ENCODE measurements at places on chromosomes 5 and 9.

DNA sequence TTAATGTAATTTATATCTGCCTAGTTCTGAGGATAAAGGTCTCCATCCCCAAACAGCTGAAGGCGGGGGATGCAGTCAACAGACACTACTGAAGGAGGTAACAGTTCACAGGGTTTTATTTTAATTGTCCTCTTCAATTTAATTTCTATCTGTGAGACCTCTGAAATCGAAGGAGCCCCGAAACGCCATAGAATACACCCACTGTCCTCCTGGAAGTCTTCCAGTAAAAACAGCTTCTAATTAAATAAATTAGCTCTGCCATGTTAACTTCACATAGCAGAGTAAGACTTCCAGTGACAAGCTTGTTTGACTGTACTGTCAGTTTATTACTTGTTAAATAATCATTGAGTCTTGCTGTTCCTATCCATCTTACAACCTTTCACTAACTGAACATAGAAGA, 193.5 kb downstream of the SEC61B start:
- no peak for DNase-seq

- DNase-seq = no peak
Measured at GRCh38 chr9:134267305-134267880, 58.9 kb upstream of the RXRA start.

- no peak for DNase-seq
Measured at GRCh38 chr5:128019391-128019790, 64.2 kb upstream of the SLC12A2 start.

GRCh38 chr5:137921931-137922330, 32.7 kb downstream of the PKD2L2 start:
- DNase-seq = no peak

GRCh38 chr5:79602889-79603288, 9.4 kb upstream of the TENT2 start:
- DNase-seq = no peak

DNA sequence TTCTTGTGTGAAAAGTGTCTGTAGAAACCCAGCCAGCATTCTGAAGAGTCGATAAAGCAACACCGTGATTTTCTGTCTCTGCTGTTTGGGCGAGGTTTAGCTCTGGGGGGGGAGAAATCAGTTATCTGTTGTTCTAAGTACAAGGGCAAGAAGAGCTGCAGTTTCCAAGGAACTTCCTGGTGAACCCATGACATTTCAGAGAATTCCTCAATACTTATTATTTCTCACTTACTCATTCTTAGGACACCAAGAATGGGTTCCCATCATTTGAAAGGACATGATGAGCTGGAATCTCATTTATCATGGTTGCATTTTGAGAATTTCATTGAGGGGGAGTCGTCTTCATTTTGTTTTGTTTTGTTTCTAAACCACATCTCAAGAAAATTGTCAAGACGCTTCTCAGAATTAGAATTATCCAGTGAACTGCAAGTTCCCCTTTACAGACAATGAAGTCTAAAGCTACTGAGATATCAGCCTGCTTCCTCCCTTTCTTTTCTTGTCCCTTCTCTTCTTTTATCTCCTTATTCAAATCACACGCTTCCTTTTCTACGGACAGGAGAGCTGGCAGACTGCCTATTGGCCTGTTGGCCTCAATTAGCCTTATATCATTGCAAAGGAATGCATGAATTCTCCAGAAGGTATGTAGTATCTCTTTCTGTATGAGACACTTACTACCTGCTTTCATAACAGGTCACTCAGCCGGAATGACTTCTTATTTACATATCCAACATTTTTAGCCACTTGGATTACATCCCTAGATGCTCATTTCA, 53.7 kb downstream of the ZNF462 start:
- no peak for DNase-seq

- no peak for DNase-seq
Measured at GRCh38 chr9:70000469-70000868, 43.2 kb upstream of the MAMDC2 start.

GRCh38 chr9:16461137-16461840, 409.2 kb downstream of the BNC2 start:
- no peak for DNase-seq

- DNase-seq = no peak
Measured at GRCh38 chr5:158068964-158069363, 210.0 kb upstream of the CLINT1 start.

DNA sequence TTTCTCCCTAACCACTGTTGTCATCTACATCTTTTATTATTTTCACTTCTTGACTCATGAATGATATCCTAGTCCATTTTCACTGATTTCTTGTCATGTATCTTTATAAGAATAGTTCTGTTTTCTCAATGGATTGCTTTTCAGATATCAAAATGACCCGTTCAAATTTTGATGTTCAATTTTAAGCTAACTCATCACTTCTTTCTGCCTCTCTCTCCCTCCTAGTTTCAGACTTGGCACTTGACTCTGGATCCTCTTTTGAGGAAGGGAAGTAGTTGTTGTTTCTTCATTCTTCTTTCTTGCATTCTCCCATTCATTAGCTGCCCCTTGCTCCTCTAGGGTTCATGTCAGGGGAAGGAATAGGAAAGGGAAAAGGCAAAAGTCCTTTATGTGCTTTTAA, 23.7 kb downstream of the CSNK1G3 start:
- no peak for DNase-seq

GRCh38 chr9:33076046-33077004, at the start of gene SMU1:
Gene SMU1, minus strand, starts transcription at chr9:33076674. Its CDS starts 66 bp downstream, at chr9:33076608.
- peak; percentile 82 for DNase-seq

DNA sequence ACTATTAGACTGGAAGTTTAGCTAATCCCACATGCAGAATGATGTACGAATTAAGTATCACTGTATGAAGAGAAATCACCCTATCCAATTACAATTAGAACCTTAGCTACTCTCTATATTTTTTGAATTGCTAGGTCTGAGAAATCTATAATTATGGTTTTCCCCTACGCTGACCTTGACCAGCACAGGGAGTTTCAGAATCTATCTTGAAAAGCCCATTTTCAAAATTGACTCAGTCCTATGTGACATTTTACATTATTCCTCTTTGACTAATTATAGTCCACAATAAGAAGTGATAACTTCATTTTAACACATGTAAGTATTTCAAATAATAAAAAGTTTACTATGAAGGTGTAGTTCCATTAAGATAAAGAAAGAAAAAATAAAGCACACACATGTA, 21.5 kb downstream of the NUDT12 start:
- no peak for DNase-seq

GRCh38 chr9:13857521-13857920, 456.4 kb downstream of the NFIB start:
- DNase-seq = no peak

- DNase-seq = no peak
Measured at GRCh38 chr9:70081120-70081495, 37.5 kb downstream of the MAMDC2 start.

DNA sequence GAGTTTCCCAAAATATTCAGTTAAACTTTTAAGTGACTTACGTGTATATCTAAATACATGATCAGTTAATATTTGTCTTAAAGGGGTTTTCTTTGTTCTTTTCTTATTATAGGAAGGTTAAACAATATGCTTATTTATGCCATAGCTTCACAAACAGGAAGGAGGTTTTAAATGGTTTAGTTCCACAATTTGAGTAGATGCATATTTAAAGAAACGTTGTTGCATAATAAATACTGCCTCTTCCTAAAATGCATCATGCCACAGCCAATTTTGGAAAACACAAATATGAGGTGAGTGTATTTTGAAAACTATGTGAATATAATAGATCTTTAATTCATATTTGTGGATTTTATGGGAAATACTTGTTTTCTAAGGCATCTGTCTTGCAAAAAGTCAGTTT, 2.5 kb upstream of the ADRB2 start:
- DNase-seq = no peak
